Femur (tissue), 1 donor: ENCODE measurements at places on chromosomes 5 and 9.

GRCh38 chr5:17216974-17217492 is 398 bp upstream of the BASP1 start:
- peak; percentile 87 for DNase-seq

- DNase-seq: no peak
These were observed 262.2 kb downstream of the EFNA5 start for GRCh38 chr5:107408564-107408963.

DNA sequence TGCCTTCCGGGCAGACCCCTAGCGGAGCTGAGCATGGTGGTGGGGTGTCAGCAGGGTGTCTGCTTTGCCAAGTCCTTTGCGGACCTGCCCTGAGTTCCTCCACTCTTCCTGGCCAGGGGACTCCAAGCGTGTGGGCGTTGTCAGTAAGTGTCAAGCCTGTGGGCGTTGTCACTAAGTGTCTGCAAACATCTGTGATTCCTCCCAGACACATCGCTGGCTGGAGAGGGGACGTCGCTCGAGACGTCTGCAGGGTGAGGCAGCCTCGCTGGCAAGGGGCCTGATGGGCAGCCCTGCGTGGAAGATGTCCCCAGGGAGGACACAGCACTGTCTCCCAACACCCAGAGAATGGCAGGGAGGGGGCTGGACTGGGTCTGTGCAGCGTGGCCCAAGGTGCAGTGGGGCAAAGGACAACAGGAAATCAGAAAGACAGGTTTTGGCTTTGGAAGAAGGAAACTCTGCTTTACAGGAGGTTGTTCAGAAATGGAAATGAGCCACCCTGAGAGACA is 28.8 kb downstream of the ADAMTSL2 start:
- DNase-seq: peak; percentile 57

- no peak for DNase-seq
These were observed 4.4 kb downstream of the RIMOC1 start for GRCh38 chr5:41908374-41909079.

- no peak for DNase-seq
These were observed at the start of gene DDX4 for GRCh38 chr5:55737793-55738192. DDX4 (plus strand) TSS chr5:55738061; CDS start chr5:55738964, 903 bp downstream.

GRCh38 chr5:77852514-77853352 is 76.6 kb upstream of the TBCA start:
- peak; percentile 76 for DNase-seq

- no peak for DNase-seq
These were observed 6.5 kb upstream of the BTNL3 start for GRCh38 chr5:180982008-180982741.

DNA sequence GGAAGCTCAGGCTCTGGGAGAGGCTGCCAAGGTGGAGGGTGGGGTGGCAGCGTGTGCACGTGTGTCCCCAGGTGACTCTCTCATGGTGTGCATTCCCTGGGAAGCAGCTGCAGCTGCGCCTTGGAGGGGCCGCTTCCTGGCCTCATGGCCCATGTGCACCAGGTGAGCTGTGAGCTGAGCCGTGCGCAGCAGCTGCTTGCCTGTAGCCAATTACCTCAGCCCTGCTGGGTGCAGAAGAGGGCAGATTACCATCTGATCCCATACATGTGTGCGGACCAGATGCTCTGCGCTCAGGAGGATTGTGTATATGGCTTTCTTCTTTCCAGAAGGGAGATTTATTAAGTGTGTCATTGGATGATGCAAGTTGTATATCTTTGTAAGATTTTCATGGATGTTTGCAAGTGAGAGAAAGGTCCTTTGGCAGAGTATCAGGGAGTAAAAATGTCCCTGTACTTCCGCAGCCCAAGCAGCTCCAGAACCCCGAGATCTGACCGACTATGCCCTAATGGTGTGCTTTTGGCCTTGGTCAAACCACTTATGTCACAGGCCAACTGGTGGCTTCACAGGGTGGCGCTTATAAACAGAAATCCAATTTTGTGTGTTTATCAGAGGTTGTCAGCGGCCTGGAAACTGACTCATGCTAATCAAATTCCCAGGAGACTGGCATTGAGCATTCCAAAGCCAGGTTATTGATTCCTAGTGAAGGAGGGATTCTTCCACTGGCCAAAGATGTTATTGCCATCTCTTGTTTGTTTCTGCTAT is 229.3 kb downstream of the GOLPH3 start:
- peak; percentile 53 for DNase-seq

DNA sequence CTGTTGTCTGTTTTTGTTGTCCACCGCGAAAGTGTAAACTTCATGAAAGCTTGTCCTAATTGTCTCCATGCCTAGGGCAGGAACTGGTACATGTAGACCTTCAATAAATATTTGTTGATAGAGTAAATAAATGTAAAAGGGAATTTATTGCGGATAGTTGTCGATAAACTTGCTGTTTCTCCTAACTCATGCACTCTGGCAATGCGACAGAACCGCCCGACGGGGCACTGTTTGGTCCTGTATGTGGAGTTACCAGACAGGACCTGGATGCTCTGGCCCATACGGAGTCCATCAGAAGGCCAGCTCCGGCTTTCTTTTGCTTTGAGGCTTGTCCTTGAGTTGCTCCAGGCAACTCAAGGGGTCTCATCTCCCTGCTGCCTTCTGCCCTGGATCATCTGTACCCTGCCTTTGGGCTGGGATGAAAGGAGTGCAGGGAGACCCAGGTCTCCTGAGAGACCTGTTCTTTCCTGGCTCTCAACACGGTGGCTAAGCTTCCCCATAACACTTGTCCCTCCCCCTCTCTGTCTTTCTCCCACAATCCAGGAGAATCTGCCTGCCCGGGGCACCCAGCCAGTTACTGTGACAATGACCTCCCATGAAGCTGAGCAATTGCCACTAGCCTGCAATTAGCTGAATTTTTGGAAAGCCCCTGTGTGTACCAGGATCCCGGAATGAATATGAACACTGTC is 149.5 kb upstream of the PTCH1 start:
- DNase-seq: no peak

- no peak for DNase-seq
These were observed 139.1 kb upstream of the MAP3K1 start for GRCh38 chr5:56676091-56676768.

- no peak for DNase-seq
These were observed 341.3 kb downstream of the RASEF start for GRCh38 chr9:82721593-82721992.

GRCh38 chr5:4225741-4226140 is 630.1 kb downstream of the IRX1 start:
- no peak for DNase-seq

GRCh38 chr5:176897263-176897662 is 1.9 kb downstream of the HK3 start:
- DNase-seq: no peak

- no peak for DNase-seq
These were observed 104.2 kb upstream of the HMHB1 start for GRCh38 chr5:143707806-143708205.

- no peak for DNase-seq
These were observed 38.8 kb upstream of the SHB start for GRCh38 chr9:38107811-38108304.

GRCh38 chr9:69757996-69758675 is 1.7 kb downstream of the PTAR1 start:
- peak; percentile 18 for DNase-seq

DNA sequence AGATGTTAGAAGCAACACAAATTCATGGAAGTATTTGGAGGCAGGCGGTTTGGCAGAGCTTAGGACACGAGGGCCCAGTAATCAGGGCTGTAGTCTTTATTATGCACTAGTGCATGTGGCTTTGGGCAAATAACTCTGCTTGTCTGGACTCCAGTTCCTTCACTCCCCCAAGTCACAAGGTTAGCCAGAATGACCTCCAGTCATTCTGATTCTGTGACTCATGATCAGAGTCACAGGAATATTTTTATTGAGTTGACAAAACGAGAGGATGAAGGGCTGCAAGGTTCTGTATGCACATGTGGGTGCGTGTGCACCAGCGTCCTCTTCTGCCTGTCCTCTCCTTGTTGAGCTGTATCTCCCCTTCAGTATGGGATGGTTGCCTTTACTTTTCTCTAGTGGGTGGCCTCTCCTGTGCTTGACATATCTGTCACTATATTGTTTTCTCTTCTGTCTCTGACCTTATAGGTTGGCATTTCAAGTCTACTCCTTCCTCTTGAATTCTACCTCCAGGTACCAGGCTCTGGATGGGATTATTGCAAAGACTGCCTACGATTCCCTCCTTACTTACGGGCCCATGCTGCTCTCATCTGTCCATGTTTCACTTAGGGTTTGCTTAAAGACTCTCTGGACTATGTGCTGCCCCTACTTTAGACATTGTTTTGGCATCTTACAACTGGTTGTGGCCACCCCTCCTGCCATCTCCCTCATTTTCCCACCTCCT is 94.6 kb downstream of the KDM4C start:
- no peak for DNase-seq

DNA sequence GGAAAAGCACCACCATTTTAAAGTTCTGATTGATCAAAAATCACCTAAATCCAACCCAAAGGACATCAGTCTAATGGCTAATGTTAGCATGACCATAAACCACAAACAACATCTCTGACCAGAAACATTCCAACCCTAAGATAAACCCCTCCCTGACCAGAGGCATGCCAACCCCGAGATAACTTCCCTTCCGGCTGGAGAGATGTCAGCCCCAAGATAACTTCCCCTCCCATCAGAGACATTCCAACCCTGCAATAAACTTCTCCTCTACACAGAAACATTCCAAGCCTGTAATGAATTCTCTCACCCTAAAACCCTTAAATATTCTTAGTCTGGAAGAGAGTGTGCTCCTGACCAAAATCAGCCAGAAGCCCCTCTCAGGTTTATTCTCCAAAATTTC is 364.3 kb downstream of the KCNN2 start:
- no peak for DNase-seq

DNA sequence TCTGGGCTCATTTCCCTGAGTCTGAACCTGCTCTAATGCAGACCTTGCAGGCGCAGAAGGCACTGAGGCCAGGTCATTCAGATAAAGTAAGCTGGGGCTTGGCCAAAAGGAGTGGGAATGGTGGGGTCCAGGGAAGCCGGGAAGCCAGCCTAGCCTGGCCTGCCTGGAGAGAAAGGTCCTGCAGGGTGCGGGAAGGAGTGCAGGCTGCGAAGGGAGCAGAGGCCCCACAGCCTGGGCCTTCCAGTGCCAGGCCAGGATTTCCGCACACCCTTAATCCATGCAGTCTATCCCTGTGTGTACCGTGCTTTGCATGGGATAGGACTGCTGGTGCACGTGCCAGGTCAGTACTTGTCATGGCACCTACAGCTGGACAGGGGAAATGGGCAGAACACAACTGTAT is 3.6 kb upstream of the STING1 start:
- DNase-seq: no peak

- DNase-seq: no peak
These were observed 152.0 kb downstream of the PRR16 start for GRCh38 chr5:120615967-120616645.

GRCh38 chr5:142507531-142508372 is 178.1 kb downstream of the FGF1 start:
- no peak for DNase-seq

DNA sequence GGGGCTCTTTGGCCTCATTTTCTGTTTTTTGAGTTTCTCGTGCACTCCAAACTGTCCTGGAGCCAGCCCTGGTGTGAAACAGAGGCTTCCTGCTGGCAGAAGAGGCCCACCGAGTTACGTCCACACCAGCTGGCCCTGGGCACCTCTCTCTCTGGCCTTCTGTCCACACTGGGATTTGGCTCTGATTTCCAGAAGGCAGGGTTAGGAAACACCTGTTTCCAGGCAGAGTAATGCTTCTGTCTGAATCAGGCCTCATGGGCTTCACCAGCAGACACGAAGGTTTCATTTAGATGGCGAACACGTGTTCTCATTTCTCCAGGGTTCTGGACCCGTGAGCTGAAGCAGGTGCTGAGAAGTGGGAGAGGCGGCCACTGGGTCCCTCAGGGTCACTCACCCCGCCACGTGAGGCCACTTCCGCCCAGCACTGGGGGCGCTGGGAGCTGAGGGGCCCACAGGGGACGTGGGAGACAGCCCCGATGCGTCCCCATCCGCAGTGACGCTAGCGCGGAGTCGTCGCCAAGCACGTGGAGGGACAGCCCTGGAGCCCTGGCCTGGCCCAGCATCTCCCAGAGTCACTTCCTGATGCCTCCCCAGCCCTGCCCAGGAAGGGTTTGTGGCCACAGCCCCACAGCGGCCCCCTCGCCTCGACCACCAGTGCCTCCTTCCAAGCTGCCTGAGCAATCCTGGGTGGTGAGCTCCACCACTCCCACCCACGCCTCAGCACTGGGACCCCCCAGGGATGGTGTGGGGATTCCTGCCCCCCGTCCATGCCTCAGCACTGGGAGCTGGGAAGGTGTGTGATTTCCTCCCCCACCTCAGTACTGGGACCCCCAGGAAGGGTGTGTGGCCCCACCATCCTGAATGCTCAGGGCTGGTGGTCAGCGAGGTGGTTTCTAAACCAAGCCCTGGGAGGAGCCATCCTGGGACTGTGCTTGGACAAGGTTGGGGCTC is 4.9 kb upstream of the LRRC14B start:
- no peak for DNase-seq

DNA sequence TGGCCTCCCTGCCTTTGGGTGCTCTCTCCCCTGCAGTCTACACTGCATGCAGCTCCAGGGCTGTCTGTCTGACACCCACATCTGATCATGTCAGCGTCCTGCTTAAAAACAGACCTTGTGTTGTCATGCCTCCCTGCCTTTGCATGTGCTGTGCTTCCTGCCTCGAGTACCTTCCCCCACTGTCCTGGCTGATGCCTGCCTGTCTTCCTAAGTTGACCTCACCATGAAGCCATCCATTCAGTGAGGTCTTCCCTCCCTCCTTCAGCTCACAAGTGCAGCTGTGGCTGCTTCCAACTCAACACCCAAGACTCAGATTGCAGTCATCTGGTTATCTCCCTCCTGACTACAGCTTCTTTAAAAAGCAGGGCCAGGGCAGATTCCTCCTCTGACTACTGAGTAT is 5.5 kb downstream of the ANGPTL2 start:
- DNase-seq: no peak

DNA sequence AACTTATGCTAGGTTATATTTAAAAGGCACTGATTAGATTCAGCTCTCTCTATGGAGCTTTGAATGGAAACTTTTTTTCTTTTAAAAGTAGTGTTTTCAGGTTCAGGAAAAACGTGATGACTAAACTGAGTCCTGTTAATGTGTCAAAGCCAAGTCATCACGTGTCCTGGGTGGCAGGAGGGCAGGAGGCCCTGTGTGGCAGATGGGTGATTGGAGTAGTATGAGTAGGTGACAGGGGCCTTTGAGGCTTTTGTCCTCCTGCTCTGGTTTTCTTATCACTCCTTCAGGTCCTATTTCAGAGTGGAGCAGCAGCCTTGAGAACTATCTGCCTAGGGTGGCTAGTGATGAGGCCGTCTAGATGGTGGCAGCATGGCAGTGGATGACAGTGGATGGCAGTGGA is 17.7 kb upstream of the CARTPT start:
- DNase-seq: no peak

- DNase-seq: no peak
These were observed 309.0 kb upstream of the FBXL7 start for GRCh38 chr5:15191012-15191411.
